ENCODE measurements at places on chromosomes 13 and 19. TPM values are rescaled to one million over a fixed set of nuclear protein-coding genes. Genes with fewer than 3 reads are reported as not detected.

Gene KLF5
- 7.2 TPM for total RNA-seq

Gene CCNA1
- 4.5 TPM for total RNA-seq

Gene FGF14
- total RNA-seq = not detected

Gene TSSK6
- 1.3 TPM for total RNA-seq

Gene WDR88
- not detected for total RNA-seq

Gene HIPK4
- total RNA-seq = not detected

Gene ZNF98
- 5.6 TPM for total RNA-seq

Gene CYP2F1
- total RNA-seq = not detected

Gene NANOS3
- total RNA-seq = not detected

Gene ZNF541
- not detected for total RNA-seq

Gene MARK4
- total RNA-seq = 3.7 TPM

Gene OR10H1
- not detected for total RNA-seq

Gene POGLUT2
- 14.9 TPM for total RNA-seq

DNA sequence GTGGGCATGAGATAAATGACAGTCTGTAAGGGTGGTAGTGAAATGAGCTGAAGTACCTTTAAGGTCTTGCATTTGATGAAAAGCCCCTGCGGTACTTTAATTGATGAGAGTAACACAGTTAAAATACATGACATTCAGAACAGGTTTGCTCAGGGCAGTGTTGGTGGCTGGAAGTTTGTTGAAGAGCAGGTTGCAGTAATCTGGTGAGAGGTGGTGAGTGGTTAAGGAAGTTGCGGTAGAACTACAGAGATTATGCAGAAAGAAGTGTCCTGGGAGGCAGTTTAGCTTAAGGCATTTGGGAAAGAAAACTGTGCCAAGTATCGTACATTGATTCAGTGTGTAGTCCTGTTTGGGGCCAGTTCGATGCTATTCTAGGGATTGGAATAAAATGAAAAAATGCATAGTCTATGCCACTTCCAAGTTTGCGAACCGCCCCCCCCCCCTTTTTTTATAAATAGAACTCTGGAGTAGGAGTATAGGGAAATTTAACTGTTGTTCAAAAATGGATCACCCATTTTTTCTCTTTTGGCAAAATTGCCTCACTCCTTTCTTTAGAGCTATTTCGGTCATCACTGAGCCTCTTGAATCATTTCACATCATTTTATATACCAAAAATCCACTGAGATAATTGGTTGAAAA lies 42.7 kb downstream of the SLAIN1 start:
- no peak for DNase-seq

DNA sequence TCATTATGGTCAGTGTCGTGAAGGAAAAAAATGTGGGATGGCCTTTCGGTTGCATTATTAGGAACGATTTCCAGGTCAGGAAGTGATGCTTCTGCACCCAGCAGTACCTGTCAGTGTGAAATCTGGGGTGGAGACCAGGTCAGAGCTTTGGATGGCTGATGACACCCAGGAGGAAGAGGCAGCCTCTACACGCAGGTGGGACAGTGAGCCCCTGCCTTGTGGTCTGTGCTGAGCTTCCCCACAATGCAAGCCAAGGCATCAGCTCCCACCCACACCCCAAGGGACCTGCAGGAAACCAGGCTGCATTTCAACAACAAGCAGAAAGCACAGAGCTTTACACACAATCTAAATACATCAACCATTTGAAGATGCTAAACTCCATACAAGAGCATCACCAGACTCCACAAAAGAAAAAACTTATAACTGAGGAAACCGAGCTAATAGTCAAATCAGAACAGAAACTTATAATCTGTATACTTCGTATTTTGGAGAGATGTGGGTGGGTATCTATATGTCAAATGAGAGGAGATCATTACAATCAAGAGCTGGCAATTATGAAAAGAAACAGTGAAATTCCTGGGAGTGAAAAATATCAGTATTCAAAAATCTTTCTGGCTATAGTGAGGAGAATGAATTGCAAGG lies 130.1 kb downstream of the ZDHHC20 start:
- no peak for DNase-seq

GRCh38 chr13:106117035-106117434 lies 418.4 kb downstream of the EFNB2 start:
- no peak for DNase-seq

- no peak for DNase-seq
Measured at GRCh38 chr19:5104871-5105351, 136.0 kb downstream of the KDM4B start.

- no peak for DNase-seq
Measured at GRCh38 chr13:52012512-52012836, 276 bp downstream of the ALG11 start.

DNA sequence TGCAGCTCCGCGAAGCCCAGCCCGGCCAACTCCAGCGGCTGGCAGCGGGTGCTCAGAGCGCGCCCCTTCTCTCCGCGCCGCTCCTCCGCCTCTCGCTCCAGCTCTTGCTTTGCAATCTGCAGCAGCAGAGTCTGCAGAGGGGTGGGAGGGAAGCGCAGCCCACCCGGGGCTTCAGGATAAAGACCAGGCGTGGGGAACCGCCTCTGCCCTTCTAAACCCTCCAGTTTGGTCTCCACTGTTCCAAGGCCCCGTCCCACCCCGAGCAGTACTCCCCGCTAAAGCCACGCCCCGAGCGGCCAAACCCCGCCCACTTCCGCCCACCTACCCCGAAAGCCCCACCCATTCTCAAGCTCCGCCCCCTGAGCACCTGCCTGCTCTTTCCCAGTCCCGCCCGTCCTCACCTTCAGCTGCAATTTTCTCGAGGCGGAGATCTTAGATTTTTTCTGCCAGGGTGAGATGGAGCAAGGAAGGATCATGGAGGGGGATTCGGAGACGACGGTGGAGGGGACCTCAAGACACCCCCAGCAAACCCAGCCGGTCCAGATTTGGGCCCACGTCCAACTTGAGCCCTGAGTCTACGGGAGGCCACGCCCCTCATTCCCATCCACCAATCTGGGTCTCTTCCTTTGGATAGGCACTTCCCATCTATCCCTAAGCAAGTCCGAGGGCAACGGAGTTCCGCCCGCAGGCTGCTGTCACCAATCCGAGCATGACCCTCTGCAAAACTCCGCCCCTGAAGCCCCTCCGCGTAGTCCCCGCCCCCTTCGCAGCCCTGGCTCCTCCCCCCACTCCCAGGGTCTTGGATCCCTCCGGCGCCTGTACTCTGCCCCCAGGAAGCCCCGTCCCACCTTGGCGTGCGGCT lies 1.1 kb downstream of the TNNI3 start:
- peak; percentile 23 for DNase-seq

DNA sequence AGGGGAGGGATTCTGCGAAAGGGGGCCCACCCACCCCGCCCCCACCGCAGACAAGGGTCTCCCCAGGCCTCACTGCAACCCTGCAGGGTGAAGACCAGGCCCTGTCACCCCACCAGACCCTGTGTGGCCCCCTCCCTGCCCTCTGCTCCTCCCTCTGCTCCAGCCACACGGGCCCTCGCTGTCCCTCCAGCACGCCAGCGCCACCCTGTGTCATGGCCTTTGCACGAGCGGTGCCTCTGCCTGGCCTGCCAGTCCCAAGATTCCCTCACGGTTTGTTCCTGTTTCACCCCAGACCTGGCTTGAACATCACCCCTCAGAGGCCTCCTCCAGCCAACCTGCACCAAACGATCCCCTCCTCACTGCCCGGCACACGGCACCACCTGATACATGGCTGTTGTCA lies 27.3 kb downstream of the PIP5K1C start:
- DNase-seq = no peak

DNA sequence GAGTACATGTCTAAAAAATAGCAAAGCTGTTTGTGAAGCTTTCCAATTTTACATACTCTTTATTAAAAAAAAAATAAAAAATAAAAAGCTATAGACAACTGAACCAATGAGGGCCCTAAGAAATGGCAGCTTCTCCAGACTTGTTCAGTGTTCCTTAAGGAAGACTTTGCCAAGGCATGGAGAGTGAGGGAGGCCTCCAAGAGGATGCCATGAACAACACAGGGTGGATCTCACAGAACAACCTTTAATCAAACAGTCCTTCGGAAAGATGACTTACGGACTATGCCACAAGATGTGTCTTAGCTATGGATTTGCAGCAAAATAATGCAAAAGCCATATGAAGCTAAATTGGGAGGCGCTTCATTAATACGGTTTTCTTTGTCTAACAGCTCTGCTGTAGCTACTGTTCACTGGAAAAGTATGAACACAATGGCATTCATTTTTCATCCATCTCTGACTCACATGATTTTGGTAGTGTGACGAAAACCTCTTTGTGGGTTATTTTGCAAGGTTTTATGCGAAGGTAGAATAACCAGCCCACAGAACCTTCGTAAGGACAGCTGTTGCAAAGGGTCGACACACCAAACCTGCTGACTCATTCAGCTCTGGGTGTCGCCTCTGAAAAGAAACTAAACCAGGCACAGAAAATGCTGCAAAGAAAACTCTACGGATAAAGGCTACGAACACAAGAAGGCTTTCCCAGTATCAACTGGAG lies 27.7 kb downstream of the EFNB2 start:
- DNase-seq = peak; percentile 93

DNA sequence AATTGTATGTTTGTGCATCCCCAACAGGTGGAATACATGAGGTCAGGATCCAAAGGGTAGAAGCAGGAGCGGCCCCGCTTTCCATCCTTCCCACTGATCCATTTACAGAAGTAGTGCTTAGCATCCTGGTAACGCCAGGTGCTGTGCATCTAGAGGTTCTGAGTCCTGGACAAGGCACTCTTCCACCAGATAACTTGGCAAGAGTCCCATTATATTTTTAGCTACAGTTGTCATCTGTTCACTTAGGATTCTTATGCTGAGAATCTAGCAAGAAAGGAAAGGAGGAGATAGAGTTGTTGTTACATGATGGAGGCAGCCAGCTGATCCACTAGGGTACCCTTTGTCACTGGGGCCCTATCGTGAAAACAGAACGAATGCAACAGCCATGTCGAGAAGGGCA lies 389.5 kb upstream of the ZNF507 start:
- DNase-seq = no peak

GRCh38 chr13:88656751-88657150 lies 985.6 kb downstream of the SLITRK5 start:
- DNase-seq = no peak

DNA sequence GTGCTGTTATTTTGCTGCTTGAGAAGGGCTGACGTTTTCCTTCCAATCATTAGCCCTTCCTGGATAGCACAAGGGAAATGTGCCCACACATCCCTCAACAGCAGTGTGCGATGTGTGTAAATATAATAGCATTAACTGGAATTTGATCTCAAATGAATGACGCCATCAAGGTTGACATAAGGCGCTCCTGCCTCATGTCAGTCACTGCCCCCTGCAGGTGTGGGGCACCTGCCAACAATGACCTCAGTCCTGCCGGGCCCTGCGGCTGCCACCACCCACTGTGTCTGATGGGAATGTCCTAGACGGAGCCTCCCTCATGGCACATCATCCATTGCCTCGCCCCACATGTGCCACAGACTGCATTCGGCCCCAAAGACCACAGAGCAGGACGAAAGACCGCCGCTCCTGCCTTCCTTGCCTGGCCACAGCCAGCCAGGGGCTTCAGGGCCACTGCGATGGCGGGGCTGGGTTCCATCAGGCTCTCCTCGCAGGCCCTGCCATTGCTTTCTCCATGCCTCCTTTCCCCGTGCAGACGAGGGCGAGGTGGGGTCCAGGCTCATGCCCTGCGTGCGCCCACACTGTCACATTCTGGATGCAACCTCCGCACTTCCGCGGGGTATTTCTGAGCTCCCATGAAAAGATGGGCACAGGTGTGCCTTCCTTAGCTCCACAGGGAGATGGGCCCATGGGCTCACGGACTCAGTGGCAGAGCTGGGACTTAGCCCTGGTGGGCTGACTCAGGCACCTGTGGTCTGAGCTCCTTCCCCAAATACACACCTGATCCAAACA lies 146.7 kb downstream of the SOX1 start:
- no peak for DNase-seq

- no peak for DNase-seq
Measured at GRCh38 chr19:55345818-55346724, 6.4 kb downstream of the KMT5C start.

GRCh38 chr19:57171551-57172081 lies 4.3 kb upstream of the DUXA start:
- DNase-seq = no peak

GRCh38 chr13:49652355-49653305 lies 24.3 kb downstream of the ARL11 start:
- no peak for DNase-seq

DNA sequence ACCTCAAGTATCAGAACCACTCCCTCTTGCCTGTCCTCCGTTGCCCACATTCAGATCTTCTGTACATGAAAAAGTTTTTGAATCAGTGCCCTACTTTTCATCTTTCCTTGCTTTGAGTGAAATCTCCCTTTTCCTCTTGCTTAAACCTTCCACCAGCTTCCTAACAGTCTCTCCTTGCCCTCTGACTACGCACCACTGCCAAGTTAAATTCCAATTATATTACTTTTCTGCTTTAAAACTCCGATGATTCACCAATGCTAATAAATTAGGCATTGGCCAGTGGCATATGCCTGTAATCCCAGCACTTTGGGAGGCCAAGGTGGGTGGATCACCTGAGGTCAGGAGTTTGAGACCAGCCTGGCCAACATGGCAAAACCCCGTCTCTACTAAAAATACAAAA lies 30.7 kb upstream of the RFXAP start:
- no peak for DNase-seq

- peak; percentile 76 for DNase-seq
Measured at GRCh38 chr19:14505488-14506239, 9.7 kb upstream of the GIPC1 start.

DNA sequence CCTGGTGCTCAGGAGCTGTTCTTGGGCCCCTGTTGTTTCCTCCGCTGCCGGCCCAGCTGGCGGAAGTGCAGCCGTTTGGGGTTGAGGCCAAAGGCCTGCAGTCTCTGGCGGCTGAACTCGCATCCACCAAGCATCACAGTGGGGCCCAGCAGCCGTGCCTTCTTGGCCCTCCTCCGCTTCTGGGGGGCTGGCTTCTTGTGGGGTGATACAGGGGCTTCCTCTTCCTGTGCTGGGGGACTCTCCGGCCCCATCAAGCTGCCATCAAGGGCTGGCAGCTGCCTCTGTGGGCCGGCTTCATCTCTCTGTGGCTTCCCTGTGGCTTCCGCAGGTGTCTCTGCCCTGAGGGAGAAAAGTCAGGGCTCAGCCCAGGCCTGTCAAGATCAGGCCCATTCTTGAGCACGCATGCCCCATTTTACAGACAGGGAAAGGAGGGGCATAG lies 10.3 kb downstream of the ATG4D start:
- DNase-seq = no peak

GRCh38 chr19:35671818-35672217 lies 5.5 kb downstream of the UPK1A start:
- DNase-seq = no peak

DNA sequence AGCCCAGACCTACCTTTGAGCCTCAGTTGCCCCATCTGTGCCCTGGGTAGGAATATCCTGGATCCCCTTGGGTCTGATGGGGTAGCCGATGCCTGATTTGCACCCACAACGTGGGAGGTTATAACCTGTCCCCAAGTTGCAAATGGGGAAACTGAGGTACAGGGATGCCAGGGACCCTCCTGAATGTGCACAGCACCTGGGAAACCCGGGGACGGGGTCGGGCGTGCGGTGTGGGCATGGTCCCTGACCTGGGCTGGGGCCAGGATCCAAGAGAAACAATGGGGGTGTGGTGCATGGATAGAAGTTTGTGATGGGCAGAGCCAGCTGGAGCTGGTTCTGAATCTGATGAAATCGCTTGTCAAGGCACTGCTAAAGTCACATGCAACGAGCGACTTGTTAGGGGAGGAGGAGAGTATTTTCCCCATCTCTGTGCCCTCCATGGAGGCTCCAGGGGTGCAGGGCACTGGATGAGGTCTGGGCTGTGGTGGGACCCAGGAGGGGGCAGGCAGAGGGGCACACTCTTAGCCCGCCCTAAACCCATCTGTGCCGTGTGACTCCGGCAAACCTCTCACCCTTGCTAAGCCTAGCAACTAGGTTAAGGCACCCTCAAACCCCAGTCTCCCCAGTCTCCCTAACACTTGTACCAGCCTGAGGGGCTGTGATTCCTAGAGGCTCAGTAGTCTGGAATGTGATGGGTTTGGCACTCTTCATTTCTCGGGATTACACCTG lies 749 bp downstream of the GDF15 start:
- DNase-seq = peak; percentile 75
